ENCODE measurements at places on chromosomes 1 and 21.

- peak; percentile 85 for DNase-seq
These were observed 4.0 kb downstream of the JUN start for GRCh38 chr1:58779801-58780382.

- DNase-seq: no peak
These were observed 97.4 kb upstream of the EDEM3 start for GRCh38 chr1:184851822-184852746.

- peak; percentile 19 for DNase-seq
These were observed 609 bp downstream of the RWDD2B start for GRCh38 chr21:29018540-29018939.

- no peak for DNase-seq
These were observed 63.1 kb upstream of the GPR88 start for GRCh38 chr1:100474834-100475233.

- DNase-seq: no peak
These were observed 50.7 kb upstream of the VTCN1 start for GRCh38 chr1:117261424-117261785.

- DNase-seq: no peak
These were observed 44.9 kb downstream of the ZNHIT6 start for GRCh38 chr1:85663382-85663781.

- no peak for DNase-seq
These were observed 8.2 kb upstream of the TRIM63 start for GRCh38 chr1:26075421-26076144.

DNA sequence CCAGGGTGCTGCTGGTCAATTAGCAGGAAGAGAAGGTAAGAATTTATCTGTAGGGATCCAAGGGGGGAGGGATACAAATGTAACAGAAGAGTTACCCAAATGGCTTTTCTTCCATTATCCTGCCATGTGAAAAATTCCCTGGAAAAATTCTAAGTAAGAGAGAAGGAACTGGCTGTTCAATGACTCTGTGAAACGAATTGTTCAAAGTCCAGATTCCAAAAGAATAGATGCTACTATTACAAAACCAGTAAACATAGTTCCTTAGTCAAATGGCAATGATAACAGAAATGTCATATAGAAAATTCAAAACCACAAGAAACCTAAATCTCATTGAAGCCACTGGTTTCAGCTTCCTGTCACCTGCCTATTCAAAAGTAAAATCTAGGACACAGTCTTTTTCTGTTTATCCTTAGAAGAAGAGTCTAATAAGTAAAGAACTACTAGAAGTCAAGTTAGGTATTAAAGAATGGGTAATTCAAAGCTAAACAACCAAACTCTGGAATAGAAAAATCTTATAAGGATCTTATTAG is 102.6 kb downstream of the ZNF644 start:
- no peak for DNase-seq

DNA sequence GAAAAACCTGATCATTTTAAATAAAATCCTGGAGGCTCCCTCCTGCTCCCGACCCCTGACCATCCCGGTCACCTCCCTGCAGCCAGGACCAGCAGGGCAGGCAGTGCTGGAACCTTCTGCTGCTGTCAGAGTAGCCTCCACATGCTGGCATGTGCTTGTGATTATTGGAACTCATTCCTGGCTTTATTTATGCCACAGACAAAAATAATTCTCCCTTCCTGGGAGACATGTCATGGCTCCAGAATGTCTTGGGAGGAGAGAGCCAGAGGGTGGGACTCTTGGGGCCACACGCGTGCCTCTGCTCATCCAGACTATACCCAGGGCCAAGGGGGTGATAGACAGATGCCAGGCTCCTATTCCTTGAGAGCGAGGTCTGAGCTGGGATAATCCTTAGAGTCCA is 183.6 kb upstream of the RAB4A start:
- no peak for DNase-seq

- DNase-seq: no peak
These were observed 7.5 kb upstream of the C2CD2 start for GRCh38 chr21:41961282-41961701.

DNA sequence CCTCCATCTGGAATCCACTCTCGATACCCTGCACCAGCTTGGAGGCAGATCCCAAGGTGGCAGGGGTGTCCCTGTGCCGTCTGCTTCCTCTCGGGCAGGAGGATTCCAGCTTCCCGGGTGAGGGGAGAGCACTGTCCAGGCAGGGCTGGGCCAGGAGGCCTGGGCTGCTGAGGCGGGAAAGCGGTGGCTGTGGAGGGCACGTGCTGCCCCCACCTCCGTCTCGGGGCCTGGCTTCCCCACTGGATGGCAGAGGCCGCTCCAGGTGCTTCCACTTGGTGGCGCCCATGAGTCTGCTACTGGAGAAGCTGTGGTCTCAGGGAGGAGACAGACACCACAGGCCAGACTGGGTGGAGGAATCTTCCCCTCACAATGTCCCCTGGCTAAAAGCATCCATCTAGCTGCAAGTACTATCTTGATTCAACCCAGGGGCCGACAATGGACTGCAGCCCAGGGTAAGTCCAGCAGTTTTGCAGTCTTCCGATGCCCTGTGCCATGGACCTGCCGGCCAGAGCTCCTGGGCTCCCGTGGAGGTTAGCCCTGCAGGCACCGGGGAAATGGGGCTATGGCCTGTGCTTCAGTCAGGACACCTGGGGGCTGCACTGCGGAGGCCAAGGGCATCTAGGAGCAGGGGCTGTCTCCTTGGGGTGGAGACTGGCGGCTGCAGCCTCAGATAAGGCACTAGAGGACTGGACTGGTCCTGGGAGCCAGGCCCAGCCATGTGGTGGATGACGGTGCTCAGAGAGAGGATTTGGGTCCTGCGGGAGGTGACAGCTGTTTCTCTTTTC is 41.3 kb upstream of the EIF4G3 start:
- DNase-seq: no peak

- no peak for DNase-seq
These were observed 10.7 kb upstream of the PTBP2 start for GRCh38 chr1:96710708-96711477.

DNA sequence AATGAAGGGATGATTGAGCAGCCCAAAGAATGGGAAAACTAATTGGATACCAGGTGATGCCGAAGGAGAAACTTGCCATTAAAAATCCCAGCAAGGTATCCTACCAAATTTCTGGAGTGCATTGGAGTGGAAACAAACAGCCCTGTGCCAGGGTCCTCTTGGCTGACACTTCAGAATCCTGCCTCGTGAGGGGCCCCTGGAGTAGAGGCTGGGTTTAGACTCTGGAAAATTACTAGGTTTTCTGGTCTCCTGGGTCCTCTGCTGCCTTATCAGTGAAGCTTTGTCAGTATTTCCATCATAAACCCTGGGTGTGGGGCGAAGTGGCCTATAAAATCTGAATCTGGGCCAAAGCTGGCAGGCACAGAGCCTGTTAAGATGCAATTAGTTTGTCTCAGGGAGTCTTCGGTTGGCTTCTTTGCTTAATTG is 289.2 kb upstream of the USP24 start:
- no peak for DNase-seq

DNA sequence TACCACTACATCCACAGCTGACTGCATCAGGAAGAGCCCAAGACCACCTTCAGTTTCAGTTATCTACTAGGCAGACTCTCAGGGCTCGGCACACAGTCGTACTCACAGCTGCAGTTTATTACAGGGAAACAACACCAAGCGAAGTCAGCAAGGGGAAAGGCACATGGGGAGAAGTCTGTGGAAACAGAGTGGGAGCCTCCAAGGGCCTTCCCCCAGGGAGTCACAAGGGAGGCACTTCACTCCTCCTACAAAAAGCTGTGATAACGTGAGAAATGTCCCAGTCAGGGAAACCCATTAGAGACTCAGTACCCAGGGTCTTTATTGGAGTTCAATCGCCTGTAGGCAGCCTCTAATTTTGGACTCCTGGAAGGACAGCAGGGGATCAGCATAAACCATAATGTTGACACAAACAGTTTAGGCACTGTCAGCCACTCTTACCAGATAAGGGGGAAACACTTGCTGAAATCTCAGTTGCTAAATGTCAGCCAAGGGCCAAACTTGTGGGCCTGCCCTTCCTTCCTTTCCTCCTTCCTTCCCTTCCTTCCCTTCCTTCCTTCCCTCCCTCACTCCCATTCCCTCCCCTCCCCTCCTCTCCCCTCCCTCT is 444.0 kb downstream of the SMYD3 start:
- no peak for DNase-seq

All from muscle of back (tissue), 13 donors.